ENCODE measurements at places on chromosomes 5 and 9.

DNA sequence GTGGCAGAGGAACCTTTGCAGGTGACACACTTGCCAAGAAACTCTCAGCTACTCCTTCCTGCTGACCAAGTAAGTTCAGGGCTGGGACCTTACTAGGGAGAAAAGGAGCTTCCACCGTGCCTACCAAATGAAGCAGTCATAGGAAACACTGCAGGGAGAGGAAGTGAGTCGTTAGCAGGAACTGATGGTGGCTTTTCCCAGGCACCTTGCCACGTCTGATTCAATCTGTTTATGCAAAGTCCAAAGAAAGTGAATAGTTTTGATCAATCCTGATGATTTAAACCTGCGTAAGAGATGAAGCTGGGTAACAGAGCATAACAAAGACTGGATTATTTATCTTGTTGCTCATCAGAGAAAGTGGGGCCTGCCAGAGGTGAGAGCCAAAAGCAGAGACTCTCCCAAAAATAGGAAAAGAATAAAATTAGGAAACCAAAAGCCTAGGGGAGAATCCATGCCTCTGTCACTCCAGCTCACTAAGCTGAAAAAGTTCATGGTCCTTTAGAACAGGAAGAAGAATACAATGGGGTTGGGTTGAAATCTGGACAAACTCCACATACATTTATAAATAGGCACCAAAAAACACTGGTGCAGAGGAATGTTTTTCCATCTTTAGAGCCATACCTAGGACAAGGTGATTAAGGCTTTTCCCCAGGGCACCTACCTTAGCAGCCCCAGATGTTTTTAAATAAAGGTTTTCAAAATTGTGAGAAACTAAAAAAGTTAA, 9.3 kb upstream of the PFDN1 start:
- no peak for DNase-seq

- no peak for DNase-seq
These were observed 113.4 kb downstream of the ST8SIA4 start for GRCh38 chr5:100789694-100790093.

DNA sequence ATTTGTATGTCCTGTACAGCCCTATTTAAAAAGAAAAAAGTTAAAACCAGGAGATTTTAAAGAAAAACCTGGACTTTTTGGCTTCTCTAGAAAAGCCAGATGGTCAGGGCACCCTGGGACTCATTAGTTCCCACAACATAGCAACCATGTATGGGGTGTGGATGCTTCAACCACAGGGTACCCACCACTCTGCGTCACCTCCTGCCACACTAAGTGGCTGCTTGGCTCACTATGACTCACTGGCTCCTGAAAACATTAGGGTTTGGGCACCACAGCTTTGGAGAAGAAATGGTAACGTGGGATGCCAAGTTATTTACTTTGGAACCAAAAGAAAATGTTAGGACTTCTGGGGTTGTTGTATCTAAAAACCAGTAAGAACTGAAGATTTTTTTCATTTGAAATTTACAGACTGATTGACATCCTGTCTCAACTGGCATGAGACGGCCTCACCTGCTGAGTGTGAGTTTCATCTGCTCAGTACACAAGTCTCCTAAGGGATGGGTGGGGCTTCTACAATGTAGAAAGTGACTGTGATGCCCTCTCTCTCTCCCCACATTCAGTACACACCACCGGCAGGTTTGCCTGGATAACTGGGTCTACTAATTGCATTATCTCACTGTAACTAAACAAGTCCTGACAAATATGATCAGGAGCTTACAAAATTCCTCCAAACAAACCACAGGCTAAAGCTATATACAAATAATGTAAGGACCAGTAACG, 103.9 kb downstream of the ESM1 start:
- no peak for DNase-seq

- no peak for DNase-seq
These were observed 9.9 kb downstream of the ZBED3 start for GRCh38 chr5:77076961-77077828.

DNA sequence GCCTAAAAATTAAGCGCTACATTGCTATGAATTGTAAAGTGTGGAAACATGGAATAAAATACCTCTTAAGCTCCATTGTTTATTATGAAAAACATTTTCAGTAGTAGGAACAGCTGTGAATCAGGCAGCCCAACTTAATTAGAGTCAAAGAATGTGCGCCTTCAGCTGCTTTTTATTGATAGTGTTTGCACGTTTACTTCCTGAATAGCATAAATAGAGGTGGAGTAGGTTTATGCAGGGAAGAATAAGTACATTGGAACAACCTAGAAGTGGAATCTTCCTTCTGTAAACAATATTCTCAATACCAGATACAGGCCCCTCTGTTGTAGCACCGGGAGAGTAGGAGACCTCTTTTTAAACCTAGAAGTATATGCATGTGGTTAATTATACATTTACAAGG, 79.9 kb downstream of the IQGAP2 start:
- no peak for DNase-seq

DNA sequence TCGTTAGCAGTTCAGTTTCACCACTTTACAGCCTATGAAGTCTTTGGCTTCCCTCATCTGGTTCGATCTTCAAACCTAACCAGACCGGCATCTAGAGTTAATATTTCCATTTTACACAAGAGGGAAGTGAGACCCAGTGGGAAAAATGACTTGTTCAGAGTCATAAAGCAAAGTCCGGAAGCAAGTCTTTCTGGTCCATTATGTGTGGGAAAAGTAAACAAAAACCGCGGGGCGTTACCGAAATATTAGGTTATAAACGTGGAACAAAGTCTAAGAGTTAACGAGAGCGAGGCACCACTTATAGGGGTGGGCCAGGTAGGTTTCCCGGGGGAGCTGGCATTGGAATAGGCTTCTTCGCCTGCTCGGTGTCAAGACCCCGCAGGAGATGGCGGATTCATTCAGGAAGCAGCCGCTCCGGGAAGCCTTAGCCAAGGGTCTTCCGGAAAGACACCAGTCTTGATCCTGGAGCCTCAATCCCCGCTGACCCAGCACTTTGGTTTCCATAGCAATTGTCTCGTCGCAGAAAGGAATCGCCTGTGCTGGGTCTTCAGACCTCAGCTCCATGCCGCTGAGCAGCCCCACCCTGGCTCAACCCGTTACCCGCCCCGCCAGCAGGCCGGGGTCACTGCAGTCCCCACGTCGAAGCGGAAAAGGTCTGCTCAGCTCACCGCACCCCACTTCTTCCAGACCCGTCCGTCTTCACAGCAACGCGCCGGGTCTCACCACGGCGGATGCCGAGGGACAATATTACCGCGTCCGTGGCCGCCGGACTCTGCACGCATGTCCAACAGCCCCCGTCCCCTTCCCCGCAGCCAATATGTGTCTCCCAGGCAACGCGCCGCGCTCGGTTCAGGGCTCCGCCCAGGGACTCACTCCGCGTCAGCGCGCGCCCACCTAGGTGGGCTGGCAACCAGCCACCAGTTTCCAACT, at the start of gene C5orf52:
Gene C5orf52, plus strand, starts transcription at position 872 of the 930 bp plus-strand sequence. CDS start 82 bp downstream, outside the sequence.
- no peak for DNase-seq

DNA sequence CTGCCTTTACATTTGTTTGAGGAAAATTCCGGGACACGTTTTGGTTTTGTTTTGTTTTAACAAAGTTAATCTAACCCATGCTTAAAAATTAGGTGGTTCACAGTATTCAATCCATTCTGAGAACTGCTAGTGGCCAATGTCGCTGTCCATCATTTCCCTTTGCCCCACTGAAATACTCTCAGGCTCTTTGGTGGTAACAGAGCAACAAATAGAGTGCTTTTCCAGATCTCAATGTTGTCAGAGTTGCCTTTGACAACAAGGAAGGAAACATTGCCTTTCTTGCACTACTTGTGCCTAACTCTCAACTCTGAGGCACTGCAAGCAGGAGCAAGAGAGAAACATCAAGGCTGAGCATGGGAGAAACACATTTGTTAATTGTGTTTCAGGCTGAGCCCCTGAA, 154.0 kb downstream of the MCTP1 start:
- DNase-seq, result no peak

- no peak for DNase-seq
These were observed 117.2 kb upstream of the CCDC112 start for GRCh38 chr5:115413651-115414050.

- DNase-seq, result no peak
These were observed 456.5 kb downstream of the CDH18 start for GRCh38 chr5:19531374-19531952.
